Smooth muscle cell of the brain vasculature (primary cell): ENCODE measurements at places on chromosomes 7 and 10.

DNA sequence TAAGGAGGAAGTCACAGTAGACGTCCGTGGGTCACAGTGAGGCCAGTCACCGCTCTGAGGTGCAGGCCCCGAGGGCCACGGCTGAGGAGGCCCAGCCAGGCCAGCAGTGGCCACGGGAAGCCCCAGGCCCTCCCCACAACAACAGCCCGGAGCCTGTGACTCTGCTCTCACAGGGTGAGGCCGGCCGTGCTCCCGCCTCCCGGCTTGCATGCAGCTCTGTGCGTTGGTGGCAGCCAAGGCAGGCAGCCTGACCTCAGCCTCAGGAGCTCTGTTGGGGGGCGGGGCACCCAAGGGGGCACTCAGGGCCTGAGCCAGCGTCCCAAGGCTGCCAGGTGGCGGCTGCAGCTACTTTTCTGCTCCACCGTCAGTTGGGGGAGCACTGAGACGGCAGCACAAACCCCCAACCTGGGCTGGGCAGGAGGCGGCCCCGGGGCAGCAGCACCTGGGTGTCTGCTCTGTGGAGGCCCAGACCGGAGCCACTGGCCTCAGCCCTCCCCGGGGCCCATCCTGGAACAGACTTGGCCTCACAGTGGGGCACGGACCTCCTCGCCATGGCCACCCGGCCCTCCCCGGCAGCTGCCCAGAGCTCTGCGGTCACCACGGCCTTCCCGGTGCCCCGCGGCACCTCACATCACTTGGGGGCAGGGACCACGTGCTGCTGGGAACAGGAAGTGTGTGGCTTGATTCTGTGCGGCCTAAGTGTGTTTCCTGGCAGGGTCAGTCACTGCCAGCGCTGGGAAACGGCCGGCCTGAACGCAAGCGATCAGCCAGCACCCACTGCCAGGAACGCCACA lies 13.3 kb downstream of the CYP2W1 start:
- no peak for DNase-seq

- DNase-seq = no peak
Observed at GRCh38 chr10:15374156-15374555, 3.1 kb upstream of the FAM171A1 start.

DNA sequence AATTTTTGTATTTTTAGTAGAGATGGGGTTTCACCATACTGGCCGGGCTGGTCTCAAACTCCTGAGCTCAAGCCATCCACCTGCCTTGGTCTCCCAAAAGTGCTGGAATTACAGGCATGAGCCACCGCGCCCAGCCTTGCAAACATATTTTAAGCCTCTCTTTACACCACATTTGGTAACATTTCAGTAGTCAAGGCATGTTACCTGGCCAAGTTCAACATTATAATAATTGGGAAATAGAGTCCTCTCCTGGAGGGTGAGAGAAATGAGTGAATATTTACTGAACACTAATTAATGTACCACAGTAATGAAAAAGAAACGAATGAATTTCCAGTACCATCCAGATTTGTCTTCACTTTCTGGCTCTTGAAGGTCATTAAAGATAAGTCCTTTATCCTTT lies 10.0 kb upstream of the CNOT4 start:
- no peak for DNase-seq

DNA sequence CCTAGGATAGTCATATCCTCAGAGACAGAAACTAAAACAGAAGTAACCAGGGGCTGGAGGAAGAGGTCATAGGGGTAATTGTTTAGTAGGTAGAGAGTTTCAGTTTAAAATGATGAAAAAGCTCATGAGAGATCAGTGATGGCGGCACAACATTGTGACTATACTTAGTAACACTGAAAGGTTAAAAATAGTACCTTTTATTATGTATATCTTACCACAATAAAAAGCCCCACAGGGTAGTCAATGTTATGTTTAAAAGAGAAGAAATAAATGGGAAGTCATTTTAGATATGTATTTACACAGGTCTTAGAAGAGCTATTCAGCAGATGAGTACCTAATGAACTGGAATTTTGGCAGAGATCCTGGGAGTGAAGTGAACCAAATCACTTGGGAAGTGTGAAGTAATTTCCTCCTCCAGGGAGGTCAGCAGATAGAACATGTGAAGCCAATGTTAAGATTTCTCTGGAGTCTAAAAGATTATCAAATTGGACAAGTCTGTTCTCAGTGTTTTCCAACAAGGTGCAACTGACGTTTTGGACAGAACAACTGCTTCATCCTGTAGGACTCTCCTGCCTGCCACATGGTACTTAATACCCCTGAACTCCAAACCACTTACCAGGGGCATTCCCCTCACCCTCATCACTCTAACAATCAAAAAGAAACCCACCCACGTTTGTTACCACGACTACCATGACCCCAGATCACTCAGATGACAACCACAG lies 6.4 kb downstream of the CDCA7L start:
- DNase-seq = no peak

GRCh38 chr7:70563960-70564359 lies 568.0 kb upstream of the GALNT17 start:
- no peak for DNase-seq

- DNase-seq = no peak
Observed at GRCh38 chr7:18386607-18387006, 108.9 kb upstream of the HDAC9 start.

DNA sequence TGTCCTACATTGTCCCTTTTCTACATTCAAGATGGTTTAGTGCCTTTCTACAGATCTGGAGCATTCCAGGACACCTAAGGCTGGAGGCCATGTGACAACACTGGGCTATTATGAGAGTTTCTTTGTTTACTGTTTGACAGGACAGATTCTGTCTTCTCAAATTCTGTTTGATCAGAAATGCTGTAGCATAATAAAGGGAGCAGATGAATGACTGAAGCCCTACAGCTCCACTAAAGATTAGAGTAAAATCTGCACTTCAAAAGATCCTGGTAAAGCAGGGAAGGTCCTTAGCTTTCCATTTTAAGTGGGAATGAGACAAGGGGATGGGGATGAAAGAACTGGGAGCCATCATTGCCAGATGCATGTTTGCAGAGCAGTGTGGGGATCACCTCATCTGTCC lies 38.4 kb downstream of the TMEM229A start:
- DNase-seq = no peak

GRCh38 chr7:81110673-81111072 lies 191.8 kb upstream of the SEMA3C start:
- DNase-seq = no peak

DNA sequence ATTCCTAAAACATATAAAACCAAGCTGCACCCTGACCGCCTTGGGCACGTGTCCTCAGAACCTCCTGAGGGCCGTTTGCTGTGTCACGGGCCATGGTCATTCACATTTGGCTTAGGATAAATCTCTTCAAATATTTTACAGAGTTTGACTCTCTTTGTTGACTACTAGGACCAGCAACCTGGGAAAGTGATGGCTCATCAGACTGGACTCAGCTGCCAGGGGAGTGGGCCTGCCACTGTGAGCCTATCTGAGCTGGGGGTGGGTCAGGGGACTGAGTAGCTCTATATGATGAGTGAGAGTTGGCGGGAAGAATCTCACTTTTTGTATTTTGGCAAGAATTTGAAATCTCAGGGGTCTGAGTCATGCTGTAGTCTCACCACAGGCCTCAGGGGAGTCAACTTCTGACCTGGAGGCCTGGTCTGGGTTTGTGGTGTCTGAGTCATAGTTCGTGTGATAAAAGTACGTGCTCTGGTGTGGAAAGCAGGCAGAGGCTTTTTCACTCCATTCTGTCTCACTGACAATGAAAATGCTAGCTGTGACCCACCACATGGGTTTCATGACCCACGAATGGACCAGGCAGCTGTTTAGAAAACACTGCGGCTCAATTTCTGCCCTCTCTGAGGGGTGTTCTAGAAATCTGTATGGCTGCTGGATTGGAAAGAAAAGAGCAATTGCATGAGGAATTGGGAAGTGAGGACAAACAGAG lies 4.2 kb upstream of the UPP1 start:
- DNase-seq = peak; percentile 96

- DNase-seq = no peak
Observed at GRCh38 chr10:44154956-44155355, 229.9 kb downstream of the CXCL12 start.

DNA sequence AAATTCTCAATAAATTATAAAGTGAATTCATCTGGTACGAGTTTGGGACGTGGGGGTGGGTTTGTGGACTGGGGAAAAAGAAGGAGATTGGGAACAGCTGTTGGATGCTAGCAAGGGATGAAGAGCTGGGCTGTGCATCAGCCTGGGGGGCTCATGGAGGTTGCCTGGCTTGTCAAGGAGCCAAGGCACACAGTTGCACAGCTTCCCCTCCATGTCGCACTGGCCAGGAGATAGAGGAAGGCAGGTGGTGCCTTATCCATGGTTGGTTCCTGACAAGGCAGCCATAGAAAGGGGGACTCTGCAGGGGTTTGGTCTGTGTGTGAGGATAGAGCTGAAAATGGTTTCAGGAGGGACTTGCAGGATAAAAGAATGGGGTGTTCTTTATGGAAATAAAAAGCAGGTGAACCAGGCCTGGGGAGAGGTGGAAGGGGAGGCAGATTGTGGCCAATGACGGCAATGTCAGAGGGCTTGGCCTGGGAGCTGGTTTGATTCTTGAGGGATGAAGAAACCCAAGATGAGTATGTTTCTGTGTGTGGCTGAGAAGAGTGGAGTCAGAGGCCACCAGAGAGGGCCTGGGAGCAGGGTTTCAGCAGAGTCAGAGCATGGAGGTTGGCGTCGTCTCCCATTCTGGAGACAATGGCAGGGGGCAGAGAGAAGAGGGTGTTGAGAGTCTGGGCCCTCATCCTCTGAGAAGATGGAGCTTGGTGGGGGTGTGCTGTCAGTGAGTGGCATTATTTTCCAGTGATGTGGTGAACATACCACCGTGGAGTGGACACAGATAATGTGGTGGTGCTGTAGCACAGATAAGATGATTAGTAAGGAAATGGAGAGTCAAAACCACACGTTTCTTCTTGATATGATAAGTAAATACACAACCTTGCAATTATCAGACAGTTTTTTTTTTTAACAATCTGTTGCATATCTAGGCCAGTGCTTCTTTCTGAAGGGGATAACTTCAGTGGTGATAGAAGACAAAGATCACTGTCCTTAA lies 108.2 kb downstream of the PTPN20 start:
- no peak for DNase-seq

DNA sequence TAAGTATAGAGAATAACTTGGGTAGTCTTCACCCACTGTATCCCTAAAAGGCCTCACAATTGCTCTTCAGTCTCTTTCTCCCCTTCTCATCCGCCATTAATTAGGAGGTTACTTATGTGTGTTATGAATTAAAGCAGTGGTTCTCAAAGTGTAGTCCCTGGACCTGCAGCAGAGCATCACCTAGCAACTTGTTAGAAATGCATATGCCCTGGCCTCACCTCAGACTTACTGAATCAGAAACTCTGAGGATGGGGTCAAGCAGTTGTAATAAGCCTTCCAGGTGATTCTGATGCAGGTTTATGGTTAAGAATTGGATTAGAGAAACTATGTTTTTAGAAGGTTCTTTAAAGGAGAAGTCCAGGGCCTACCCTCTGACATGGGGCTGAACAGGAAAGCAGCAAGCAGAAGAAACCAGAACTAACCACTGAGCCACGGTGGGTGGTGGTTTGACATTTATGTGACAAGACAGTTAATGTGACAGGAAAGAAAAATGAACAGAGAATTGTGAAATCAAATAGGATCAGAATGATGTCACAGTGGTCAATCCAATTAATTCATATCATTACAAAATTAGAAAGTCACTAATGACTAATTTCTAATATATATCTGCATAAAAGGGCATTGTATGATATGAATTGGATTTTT lies 37.6 kb downstream of the ENTPD1 start:
- DNase-seq = no peak

GRCh38 chr10:49329146-49329505 lies 30.2 kb downstream of the C10orf71 start:
- no peak for DNase-seq

DNA sequence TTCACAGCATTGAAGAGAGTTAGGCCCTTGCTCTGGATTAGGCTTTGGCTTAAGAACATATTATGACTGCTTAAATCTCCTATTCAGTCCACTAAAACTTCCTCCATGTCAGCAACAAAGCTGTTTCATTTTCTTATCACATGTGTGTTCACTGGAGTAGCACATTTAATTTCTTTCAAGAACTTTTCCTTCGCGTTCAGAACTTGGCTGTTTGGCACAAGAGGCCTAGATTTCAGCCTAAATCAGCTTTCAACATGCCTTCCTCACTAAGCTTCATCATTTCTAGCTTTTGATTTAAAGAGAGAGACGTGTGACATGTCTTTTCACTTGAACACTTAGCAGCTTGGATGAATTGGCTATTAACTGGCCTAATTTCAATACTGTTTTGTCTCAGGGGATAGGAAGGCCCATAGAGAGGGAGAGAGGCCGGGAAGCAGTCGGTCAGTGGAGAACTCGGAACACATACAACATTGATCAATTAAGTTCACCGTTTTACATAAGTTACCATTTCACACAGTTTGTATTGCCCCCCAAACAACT lies 885.2 kb upstream of the AUTS2 start:
- DNase-seq = no peak

DNA sequence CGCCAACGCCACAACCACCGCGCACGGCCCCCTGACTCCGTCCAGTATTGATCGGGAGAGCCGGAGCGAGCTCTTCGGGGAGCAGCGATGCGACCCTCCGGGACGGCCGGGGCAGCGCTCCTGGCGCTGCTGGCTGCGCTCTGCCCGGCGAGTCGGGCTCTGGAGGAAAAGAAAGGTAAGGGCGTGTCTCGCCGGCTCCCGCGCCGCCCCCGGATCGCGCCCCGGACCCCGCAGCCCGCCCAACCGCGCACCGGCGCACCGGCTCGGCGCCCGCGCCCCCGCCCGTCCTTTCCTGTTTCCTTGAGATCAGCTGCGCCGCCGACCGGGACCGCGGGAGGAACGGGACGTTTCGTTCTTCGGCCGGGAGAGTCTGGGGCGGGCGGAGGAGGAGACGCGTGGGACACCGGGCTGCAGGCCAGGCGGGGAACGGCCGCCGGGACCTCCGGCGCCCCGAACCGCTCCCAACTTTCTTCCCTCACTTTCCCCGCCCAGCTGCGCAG lies 424 bp downstream of the EGFR start:
- DNase-seq = no peak

DNA sequence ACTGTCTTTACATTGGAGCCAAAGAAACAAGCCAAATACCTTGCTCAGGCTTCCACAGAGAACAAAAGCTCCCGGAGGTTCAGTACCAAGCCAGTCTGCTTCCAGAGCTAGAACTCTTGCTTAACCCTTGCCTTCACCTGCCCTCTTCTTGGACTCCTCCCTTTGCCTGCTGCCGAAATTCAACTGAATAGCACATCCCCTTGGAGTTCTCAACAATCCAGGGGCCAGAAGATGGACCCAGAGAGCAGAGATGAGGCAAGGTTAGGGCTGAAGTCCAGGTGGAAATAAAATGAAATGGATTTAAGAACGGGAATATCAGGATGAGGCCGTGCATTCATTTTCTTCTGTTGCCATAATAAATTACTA lies 876 bp upstream of the PIK3AP1 start:
- no peak for DNase-seq

GRCh38 chr7:127983804-127984332 lies 47.4 kb downstream of the LRRC4 start:
- DNase-seq = no peak
